RPMI7951 (cell line): ENCODE measurements at places on chromosomes 12 and 14.

- DNase-seq = no peak
Measured at GRCh38 chr12:111160350-111161241, 208.3 kb downstream of the PHETA1 start.

DNA sequence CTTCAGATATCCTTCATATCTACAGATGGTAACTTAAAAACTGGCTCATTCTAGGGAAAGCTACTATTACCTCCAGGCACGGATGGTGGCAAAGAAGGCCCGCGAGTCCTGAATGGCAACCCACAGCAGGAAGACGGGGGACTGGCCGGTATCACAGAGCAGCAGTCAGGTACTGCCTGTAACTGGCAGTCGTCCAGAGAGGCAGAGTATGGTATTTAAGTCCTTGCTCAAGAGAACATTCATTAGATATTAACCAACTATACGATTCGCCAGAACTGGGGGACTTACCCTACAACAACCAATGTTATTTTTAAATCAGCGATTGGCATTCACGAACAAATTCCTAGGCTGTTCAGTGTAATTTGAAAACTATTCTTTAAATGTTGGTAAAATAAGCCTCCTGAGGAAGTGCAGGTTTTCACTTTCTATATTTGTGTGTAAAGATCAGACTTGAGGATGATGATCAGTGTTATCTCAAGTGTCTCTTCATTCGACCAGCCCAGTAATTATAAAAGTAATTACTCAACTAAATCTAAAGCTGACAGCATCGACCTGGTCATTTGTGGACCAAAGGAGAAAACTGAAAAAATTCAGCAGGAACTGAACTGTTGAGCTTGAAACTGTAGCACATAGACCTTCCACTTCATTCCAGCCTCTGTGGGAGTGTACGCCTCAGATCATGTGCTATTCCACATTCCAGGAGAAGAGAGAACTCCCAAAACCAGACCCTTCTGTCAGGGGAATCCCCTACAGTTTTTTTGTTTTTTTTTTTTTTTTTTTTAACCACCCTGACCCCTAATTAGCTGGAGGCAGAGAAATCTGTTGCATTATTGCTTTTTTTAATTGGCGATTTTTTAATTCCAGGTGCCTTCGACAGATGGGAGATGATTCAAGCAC, 75.6 kb downstream of the ESR2 start:
- no peak for DNase-seq

- no peak for DNase-seq
Measured at GRCh38 chr12:93042283-93042682, 113.2 kb upstream of the EEA1 start.

DNA sequence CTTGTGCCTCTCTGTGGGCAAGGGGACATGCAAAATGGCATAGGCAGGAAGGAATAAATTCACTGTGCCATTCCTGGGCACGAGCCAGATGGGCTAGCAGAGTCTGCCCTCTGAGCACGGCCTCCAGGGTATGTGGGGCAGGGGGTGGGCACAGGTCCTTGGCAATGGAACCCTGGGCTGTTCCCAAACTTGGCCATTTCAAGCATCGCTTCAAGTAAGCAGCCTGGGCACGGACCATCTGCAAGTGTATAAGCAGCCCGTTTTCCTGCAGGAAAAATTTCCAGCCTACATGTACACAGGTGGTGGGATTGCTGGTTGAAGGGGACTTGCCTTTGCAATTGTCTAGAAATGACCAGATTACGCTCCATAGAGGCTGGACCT, 40.3 kb downstream of the CCDC85C start:
- no peak for DNase-seq

GRCh38 chr14:47674543-47675465, 601 bp downstream of the MDGA2 start:
- DNase-seq = no peak

DNA sequence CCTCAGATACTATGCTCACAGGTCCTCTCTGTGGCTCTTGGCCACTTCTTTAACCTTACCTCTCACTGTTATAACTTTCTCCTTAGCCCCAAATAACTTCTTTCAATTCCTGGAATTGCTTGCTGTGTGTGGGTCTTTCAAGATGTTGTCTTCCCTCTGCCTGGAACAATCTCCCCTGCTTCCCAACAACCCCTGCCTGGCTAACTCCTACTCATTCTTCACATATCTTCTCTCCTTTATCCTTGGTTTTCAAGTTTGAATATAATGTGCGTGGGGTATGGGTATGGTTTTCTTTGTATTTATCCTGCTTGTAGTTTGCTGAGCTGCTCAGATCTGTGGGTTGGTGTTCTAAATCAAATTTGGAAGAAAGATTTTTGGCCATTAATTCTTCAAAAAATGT, 2.7 kb upstream of the WASHC3 start:
- DNase-seq = no peak

GRCh38 chr12:124713041-124713435, 145.6 kb upstream of the NCOR2 start:
- peak; percentile 40 for DNase-seq

DNA sequence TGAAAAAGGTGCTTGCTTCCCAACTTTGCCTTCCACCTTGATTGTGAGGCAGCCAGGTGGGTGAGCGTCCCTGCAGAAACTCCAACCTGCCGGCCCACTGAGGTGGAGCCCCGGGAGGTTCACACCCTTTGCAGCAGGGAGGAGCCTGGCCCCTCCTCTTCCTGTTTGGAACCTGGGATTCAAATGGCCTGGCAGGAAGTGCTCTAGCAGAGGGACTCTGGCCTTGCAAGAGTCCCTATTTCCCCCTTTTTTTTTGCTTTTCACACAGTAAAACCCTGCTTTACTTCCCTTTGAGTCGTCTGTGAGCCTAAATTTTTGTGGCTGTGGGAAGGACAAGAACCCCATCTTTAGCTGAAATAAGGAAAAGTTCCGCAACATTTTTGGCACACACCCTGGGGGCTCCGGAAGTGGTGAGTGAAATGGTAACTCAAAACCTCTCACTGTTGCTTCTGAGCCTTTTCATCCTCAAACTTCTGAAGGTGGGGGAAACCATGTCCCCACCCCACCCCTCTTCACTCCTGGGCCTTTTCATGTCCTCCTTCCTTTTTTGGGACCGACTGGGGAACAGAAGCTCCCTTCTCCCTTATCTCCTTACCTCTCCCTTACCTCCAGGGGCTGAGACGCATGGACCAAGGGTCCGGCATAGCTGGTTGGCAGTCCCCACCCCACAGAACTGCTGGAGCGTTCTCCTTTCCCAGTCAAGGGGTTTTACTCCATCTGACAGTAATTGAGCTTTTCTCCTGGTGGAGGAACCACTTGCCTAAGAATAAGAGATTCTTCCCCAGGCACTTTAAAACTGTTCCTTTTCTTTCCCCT, 102.0 kb downstream of the KCNMB4 start:
- peak; percentile 42 for DNase-seq

- DNase-seq = no peak
Measured at GRCh38 chr14:96576937-96577336, 74.8 kb downstream of the PAPOLA start.

- DNase-seq = no peak
Measured at GRCh38 chr12:39804479-39804878, 184.9 kb upstream of the ABCD2 start.

- DNase-seq = no peak
Measured at GRCh38 chr12:119749666-119750065, 81.7 kb downstream of the PRKAB1 start.

DNA sequence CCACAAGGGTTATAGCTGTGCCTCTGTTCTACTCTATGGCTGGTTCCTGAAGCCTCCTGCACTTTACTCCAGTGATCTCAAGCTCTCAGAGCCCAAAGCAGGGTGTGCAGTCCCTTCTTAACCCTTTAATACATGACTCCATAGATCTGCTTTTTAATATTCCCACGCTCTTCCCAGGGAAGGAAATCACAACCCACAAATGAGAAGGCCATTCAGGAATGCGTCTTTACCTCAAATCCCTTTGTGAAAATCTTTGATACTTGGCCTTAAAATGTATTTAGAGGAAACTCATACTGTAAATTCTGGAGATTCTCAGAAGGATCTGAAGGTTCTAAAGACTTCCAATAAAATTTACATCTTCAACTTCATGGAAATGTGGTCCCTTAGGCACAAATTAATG, 17.0 kb downstream of the NID2 start:
- peak; percentile 40 for DNase-seq

- no peak for DNase-seq
Measured at GRCh38 chr12:115946092-115946491, 331.4 kb downstream of the MED13L start.

GRCh38 chr14:67453575-67454300, 34.8 kb downstream of the TMEM229B start:
- no peak for DNase-seq
